ENCODE measurements at places on chromosomes 5 and 9.

GRCh38 chr5:175680020-175680419 is 22.1 kb downstream of the HRH2 start:
- no peak for DNase-seq

DNA sequence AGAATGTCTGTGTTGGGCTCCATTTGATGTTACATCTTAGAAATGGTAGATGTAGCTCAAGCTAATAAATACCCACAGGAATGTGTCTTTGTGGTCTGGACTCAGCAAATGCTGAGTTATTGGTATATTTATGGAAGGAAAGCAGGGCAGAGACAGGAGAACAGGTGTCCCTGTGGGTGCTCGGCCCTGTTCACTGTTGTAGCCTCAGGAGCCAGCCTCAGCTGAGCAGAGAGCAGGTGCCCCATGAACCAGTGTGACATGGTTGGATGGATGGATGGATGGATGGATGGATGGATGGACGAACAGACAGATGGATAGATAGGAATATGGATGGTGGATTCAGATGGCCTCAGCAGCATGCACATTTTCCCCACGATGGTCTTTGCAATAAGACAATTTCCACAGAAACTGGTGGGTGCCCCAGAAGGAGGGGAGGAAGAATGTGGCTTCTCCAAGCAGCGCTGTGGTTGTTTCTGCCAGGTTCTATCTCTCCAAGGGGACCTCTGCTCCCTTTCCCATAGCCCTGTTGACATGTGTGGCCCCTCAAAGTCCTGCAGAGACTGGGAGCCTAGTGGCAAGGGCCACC is 8.2 kb upstream of the IRF1 start:
- peak; percentile 18 for DNase-seq

- DNase-seq = peak; percentile 58
These were observed 37.7 kb downstream of the LAMC3 start for GRCh38 chr9:131046581-131047202.

DNA sequence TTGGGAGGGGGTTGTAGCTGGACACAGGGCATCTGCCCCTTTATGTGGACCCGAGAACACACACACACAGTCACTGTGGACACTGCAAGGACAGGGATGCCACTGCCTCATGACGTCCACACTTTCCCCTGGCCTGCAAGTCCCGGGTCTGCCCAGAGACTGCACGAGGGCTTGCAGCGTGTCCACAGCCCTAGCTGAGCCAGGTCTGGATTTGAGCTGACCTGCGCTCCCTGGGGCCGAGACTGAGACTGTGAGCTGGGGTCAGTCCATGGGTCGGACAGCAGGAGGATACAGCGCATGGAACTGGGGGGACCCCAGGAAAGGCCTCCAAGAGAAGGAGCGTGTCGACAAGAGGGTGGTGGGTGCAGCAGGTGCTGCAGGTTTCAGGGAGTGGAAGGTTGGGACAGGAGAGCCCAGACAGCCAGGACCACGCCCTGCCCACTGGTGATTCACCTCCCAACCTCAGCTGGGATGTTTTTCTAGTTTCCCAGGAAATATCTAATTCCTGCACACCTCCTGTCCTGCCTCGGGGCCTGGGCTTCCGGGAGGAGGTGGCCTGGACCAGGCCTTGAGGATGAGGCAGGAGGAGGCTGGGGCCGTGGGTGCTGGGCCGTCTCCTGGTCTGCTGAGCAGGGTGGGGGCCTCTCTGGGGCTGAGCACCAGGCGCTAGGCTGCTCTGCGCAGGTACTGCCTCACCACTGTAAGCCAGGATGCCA is 806 bp upstream of the RNF224 start:
- no peak for DNase-seq

- peak; percentile 62 for DNase-seq
These were observed 39.8 kb upstream of the FUBP3 start for GRCh38 chr9:130539420-130540223.

DNA sequence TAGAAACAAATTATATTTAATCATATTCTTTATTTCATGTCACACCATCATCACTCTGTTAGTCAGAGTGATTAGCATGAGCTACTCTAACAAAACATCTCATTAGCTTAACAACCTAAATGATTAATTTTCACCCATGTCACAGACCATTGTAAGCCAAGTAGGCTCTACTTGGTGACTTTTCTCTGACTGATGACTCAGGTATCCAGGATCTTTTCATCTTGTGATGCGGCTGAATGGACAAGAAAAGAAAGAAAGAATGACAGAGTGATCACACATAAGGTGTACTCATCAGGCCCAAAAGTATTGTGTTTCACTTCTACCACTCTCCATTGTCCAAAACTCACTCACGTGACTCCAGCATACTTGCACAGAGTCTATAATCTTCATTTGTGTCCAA is 299.3 kb downstream of the ANXA1 start:
- DNase-seq = no peak
